Anterior cingulate cortex (tissue), 58 donors: ENCODE measurements at places on chromosomes 6 and 20.

- DNase-seq, result no peak
Observed at GRCh38 chr20:11716239-11716944, 201.3 kb upstream of the BTBD3 start.

DNA sequence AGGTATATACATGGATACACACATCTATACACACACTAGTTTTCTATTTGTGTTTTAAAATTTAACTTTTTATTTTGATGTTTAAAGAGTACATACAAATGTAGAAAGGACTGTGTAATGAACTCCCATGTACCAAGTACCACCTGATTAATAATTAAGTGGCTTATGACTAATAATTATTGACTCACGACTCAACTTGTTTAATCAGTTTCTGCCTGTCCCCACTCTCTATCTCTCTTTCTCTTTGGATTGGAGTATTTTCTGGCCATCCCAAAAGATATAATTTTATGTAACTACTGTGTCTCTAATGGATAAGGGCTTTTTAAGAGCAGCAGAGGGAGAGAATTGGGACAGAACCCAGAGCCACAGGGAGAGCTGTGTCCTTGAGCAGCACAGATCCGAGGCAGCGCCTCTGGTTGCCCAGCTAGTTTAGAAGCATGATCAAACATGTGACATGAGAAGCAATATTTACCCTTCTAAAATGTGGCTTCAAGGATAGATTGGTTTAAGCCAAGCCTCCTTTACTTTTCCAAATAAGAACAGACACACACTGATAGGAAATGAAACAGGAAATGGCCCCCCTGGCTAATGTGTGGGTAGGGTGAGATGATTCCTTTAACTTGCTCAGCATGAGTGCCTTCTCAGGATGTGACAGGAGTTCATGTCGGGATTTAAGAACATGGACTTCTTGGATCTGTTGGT, 81.0 kb downstream of the ERMARD start:
- DNase-seq, result no peak

- DNase-seq, result no peak
Observed at GRCh38 chr20:49859807-49860206, 47.2 kb downstream of the SLC9A8 start.

DNA sequence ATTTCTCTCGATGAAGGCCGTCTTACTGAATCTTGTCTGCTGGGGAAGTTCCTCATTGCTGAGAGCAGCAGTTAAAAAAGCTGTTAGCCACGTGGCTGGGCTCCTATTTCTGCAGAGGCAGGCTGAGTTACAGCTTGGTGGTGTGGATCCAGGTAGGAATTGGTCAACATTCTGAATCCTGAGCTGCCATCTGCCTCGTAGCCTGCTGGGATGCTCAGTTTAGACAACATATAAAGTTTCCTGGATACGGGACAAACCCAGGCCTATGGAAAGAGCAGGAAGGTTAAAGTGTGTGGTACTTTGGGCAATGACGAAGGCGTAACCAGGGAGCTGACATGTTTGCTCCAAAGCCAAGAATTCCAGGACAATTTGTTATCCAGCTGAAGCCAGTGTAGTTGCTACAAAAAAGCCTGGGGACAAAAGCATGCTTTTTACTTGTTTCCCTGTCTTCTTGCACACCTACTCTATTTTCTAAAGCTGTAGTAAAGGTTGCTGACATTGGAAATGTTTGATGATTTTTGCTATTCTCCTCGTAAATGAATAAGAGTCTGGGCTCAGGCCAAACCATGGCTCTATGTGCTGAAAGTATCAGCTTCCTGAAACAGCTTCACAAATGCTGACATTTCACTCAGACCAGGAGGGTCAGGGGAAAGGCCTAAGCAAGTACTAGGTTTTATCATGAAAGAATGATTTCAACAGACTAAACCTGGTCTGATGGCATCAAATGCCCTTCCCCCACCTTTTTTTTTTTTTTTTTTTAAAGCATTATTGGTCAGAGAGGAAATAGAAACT, 12.4 kb upstream of the MYLK2 start:
- no peak for DNase-seq

- no peak for DNase-seq
Observed at GRCh38 chr20:2706688-2707352, 14.2 kb downstream of the EBF4 start.

- no peak for DNase-seq
Observed at GRCh38 chr20:46978951-46979491, 84.4 kb downstream of the EYA2 start.

GRCh38 chr20:31676609-31676989, 38.9 kb downstream of the COX4I2 start:
- no peak for DNase-seq

- no peak for DNase-seq
Observed at GRCh38 chr6:47302043-47302442, 7.7 kb downstream of the TNFRSF21 start.

GRCh38 chr6:117128052-117128451, 137.3 kb upstream of the VGLL2 start:
- no peak for DNase-seq

GRCh38 chr6:111685058-111685457, 79.4 kb upstream of the TRAF3IP2 start:
- DNase-seq, result no peak

DNA sequence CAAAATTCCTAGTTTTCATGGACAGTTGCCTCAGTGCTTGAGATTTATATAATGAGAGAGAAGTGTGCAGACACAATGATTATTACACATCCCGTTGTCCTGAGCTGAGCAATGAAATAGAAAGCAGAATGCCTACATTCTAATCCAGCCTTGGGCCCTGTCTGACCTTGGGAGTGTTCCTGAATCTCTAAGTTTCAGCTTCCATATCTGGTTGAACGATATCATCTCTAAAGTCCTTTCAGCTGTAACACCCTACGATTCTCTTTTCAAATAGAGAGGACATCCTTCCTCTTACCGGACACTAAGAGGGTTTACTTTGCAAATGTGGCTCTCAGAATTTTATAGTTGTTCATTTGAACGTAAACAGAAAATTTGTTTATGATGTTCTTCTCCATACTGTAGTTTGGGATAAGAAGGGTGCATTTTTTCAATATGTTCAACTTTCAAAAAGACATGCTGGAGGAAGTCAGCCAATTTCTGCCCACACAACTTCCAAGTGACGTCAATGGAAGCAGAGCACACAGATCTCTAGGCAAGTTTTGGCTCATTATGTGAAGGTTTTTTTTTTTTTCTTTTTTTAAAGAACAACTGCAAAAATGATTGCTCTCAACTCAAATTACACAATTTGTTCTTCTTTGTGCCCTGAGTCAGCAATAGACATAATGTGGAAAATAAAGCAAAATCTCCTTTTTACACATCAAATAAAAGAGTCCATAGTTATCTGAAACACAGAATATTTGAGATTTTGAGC, 50.4 kb downstream of the PDE7B start:
- no peak for DNase-seq

- DNase-seq, result no peak
Observed at GRCh38 chr6:4318321-4318720, 182.9 kb upstream of the ECI2 start.

- DNase-seq, result no peak
Observed at GRCh38 chr6:351867-352289, 39.7 kb upstream of the IRF4 start.

- no peak for DNase-seq
Observed at GRCh38 chr20:9634327-9634726, 119.9 kb downstream of the LAMP5 start.
